ENCODE measurements at places on chromosomes 5 and 9.

GRCh38 chr5:8473827-8474568 is 605.0 kb downstream of the MTRR start:
- DNase-seq: no peak

GRCh38 chr9:116476935-116477381 is 210.1 kb upstream of the TRIM32 start:
- no peak for DNase-seq

- DNase-seq: no peak
These were observed 79.4 kb downstream of the ERCC6L2 start for GRCh38 chr9:95954940-95955339.

DNA sequence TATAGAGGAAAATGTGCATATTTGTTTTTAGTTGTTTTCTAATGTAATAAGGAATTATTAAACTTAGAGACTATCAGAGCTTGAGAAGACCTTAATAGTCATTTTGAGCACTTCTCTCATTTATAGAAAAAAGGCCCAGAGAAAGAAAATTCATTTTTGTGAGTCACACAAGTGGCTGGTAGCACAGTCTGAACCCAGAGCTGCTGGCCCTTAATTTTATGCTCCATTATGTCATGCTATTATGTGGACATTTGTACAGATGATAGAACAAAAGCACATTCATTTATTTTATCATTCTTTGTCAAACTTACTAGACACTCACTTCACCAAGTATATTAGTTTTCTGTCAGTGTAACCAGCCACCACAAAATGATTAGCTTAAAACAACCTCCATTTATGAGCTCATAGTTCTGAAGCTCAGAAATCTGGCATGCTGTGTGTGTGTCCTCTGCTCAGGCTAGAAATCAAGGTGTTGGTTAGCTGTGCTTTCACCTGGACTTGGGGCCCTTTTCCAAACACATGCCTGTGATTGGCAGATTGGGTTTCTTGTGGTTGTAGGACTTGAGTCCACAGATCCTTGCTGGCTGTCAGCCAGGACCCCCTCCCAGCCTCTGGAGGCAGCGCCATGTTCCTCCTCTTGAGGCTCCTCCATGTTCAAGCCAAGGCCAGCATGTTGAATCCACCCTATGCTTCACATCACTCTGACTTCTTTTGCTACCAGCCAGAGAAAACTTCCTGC is 188.9 kb downstream of the ARHGAP26 start:
- no peak for DNase-seq

DNA sequence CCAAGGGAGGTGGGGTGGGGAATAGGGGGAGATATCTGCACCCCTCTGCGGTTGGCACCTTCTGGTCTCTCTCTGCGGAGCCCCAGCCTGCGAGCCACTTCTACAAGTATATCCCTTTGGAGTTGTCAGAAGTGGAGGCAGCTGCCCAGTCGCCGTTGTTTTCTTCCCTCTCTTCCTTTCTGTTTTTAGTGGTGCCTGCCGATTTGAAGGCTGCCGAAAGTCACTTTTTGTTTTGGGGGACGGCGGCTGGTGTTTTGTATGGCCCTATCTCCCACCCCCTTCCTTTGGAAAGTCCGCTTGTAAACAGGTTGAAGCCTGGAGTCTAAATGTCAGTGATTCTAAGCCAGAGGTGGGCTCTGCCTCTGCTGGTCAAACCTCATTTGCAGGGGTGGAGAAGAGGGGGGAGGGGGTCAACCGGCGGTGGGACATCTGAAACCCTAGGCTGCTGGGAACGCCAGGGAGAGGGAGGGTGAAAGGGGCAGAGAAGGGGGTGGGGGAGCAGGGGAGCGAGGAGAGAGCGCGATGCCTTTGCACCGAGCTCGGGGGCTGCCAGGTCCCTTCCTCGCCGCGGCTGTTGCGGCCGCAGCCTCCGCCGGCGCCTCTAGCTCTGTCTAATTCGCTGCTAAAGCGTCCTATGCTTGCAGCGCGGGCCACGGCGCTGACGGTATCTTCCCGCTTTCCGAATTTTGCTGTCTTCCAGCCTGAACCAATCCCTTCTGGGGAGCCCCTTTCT is at the start of gene FGF10:
Gene FGF10 (minus strand): TSS at position 331 of the 733 bp plus-strand sequence. CDS start 738 bp downstream, outside the sequence.
- DNase-seq: no peak

GRCh38 chr5:90367879-90368278 is 41.7 kb downstream of the CETN3 start:
- DNase-seq: no peak

GRCh38 chr9:134174073-134174449 is 9.7 kb upstream of the RNU6ATAC start:
- no peak for DNase-seq

- no peak for DNase-seq
These were observed 33.5 kb downstream of the EPB41L4A start for GRCh38 chr5:112385566-112385965.

GRCh38 chr9:68805890-68806517 is 101.0 kb downstream of the PIP5K1B start:
- no peak for DNase-seq

DNA sequence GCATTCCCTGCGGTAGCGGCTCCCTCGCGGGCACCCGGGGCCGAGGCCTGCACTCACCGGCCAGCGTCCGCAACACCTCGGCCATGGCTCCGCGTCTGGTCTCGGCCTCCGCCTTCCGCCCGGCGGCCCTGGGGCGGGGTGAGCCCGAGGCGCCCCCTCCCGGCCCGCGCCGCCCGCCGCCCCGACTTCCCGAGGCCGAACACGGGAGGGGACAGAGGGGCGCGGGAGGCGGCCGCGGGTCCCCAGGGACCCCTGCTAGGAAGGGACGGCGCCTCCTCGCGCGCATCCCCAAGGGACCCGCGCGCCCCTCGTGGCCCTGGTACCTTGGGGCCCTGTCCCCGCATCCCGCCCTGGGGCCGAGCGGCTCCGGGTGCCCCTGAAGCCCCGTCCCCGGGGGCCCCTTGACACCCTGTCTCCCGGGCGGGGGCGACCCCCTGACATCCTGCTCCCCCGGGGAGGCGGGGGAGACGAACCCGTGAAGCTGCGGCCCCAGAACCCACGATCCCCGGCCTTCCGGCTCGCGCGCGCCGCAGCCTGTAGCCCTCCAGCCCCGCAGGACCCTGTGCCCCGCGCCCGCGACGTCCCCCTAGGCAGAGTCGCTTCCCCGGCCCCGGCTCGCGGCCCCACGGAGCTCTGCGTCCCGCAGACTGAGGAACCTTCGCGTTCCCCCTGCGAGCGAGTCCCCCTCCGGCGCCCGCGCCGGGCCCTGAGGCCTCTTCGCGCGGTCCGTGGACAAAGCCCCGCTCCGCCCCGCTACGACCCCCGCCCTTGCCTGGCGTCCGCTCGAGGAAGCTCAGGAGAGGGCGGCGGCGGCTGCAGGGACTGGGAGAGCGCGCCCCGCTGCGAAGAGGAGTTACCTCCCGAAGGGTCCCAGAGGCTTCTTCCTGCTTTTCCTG is at the start of gene ABO:
Gene ABO (minus strand): TSS at position 97 of the 896 bp plus-strand sequence.
- no peak for DNase-seq

DNA sequence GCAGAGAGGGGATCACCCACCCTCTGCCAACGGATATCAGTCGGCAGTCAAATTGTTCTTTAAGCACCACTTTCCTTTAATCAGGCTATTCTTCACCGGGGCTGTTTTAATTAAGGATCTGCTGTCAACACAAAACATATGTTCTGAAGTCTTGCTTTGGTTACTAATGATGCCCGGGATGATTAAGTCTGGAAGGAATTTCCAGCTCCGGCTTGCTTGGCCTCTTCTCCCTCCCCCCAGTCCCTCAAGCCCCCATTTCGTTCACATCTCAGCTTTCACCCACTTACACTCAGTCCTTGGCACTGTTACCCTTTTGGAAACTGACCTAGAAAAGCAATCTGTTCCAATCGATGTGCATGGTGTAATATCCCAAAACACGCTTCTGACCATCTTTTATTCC is 74.7 kb downstream of the MSX2 start:
- no peak for DNase-seq

Data from stimulated activated CD4-positive, alpha-beta T cell treated with anti-CD3 and anti-CD28 coated beads, Interleukin-15, amount 100 ng/mL, for 1 hour (primary cell).